Activated CD8-positive, alpha-beta memory T cell treated with anti-CD3 and anti-CD28 coated beads for 1 hour (primary cell): ENCODE measurements at places on chromosomes 1 and 21.

- DNase-seq: peak; percentile 36
These were observed 32.7 kb upstream of the WASF2 start for GRCh38 chr1:27522432-27523336.

DNA sequence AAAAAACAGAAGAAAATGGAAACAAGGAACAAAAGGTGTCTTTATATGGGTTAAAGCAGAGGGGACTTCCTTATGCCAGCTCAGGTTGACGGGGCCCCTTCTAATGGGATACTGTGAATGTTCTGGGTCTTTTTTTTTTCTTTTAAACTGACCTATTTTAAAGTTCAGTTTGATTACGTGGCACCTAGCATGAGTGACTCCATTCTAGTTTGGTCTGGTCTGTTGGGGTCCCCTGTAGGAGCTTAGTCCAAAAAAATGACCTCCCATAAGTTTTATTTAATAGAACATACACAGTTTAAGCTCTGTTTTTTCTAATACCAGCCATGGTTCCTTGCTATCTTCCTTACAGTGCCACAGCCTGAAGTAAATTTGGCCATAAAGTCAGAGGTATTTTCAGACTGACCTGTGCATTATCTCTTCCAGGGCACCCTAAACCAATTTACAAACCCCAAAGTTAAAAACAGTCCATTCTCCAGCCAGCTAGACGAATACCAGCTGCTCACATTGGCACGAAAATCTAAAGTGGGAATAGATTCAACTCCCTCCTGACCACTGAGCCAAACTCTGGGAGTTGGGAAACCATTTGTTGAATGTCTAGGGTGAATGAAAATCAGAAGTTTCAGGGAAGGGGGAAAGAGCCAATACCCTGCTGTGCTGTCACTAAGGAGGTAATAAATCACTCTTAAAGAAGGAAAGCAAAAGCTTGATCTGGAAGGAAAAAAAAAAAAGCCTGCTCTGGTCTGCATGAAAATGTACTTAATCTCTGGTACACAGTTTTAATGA, 42.4 kb downstream of the AKNAD1 start:
- no peak for DNase-seq

- no peak for DNase-seq
These were observed 101.0 kb downstream of the SIM2 start for GRCh38 chr21:36799869-36800268.

DNA sequence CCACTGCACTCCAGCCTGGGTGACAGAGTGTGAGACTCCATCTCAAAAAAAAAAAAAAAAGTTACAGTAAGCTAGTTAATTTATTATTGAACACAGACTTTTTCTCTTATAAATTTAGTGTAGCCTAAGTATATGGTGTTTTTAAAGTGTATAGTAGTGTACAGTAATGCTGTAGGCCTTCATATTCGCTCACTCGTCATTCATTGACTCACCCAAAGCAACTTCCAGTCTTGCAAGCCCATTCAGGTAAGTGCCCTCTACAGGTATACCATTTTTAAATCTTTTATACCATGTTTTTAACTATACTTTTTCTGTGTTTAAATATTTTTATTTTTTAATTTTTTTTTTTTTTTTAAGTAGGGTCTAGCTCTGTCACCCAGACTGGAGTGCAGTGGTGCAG, 12.1 kb downstream of the POU2F1 start:
- no peak for DNase-seq

DNA sequence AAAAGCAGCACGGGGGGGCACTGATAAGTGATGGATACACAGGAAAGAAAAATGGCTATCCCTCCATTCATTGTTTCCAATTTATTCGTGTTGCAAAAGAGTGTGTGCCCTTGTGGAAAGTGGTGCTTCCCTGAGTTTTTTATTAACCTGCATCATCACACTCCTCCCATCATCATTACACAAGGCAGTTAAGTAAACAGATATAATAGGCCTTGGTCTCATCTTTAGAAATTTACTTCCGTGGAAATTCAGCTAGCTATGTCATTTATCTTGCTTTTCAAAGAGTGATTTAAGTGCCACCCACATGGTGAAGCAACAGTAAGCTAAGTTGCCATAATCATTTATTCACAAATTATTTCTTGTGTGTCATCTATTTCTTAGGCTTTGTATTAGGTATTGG, 473.3 kb downstream of the NEGR1 start:
- no peak for DNase-seq

GRCh38 chr1:219269171-219269570, 95.5 kb downstream of the LYPLAL1 start:
- DNase-seq: no peak

DNA sequence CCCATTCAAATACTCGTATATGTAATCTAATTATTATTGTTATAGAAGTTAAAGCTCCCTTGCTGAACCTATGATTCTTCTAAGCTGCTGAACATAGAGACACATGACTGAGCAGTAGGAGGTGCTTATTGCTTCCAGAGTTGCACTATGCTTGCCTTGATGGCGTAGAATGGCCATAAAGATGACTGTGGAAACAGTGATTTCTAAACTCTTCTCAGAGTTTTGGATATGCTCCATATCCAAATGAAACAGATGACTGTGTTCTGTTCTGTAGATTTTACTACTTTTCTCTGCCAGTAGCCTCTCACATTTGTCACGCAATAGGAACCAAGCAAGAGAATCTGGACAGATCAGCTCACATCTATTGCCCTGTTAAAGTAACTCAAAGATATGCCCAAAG, 88.1 kb upstream of the CACYBP start:
- no peak for DNase-seq
